ENCODE measurements at places on chromosomes 6 and 20.

DNA sequence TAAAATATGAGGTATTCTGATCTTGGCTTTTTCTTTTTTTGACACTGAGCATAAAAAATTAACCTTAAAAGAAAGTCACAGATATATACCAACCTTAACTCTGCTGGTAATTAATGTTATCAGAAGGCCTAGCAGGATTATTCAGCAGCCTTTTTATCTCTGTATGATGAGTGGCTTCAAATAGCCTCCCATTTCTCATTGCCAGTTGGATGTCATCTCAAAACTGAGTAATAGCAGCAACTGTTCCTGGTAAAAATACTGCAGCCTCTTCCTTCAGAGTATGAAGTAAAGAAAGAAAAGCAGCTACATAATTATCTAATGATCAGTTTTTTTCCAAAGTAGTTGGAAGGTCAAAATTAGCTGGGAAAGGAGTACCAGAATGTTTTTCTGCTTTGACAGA is 24.9 kb upstream of the HDGFL1 start:
- DNase-seq: no peak

DNA sequence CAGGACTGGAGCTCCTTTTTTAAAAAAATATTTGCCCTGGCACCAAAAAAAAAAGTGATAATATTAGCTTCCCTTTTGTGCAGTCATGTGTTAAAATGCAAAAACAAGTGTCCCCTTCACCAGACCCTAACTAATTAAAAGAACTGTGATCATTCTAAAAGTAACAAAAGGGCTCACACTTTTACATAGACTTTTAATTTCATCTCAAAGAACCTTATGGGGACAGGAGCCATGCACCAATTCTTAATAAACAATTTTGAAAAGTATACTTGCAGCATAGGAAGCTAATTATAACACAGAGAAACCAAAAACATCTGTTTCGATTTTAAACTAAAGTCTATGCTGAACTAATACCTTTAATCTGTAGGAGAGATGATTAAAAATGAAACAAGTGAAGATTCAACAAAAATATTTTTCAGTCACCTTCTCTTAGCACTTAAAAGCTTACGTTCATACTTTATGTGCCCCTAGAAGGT is 17.3 kb downstream of the STX7 start:
- no peak for DNase-seq

GRCh38 chr20:63554361-63555278 is 661 bp downstream of the FNDC11 start:
- DNase-seq: no peak

DNA sequence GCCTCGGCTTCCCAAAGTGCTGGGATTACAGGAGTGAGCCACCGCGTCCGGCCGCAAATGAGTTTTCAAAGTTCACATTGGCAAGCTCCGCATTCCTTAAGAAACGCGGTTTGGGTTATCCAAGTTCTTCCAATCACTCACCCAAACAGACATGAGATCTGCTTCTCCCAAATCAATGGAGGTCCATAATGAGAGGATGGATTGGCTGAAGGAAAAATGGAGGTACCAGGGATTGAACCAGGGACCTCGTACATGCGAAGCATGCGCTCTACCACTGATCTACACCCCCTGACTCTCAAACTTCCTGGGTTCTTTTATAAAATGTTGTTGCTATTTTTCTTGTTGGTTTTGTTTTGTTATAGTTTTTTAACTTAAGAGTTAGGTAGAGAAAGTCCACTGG is 170.0 kb downstream of the GPX5 start:
- peak; percentile 69 for DNase-seq

GRCh38 chr20:33103556-33103955 is 24.1 kb downstream of the BPIFB4 start:
- no peak for DNase-seq

GRCh38 chr6:153595903-153596302 is 443.1 kb upstream of the OPRM1 start:
- peak; percentile 38 for DNase-seq
